Neuronal stem cell (in vitro differentiated cells): ENCODE measurements at places on chromosomes 6 and 20.
A peak's percentile ranks its signal among the peaks of the same experiment; 100 is the strongest.

DNA sequence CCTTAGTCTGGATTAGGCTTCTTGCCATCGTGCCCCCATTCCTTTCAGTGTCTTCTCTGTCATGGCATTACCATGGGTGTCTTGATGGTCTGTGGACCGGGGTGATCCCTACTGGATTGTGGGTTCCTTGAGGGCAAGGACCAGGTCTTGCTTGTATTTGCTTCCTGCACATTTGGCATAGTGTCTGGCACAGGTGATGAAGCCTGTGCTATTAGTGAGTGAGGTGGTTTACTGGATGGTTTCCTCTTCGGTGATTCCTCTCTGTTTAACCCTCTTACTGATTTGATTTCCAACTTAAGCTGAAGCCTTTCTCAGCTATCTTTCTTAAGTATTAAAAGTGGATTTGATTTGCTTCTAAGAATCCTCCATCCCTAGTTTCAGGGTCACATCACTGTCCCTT is 162.3 kb downstream of the GRM1 start:
- DNase-seq = no peak

GRCh38 chr6:81762606-81763005 is 10.1 kb upstream of the TENT5A start:
- DNase-seq = no peak

GRCh38 chr20:46990017-46990595 is 95.5 kb downstream of the EYA2 start:
- no peak for DNase-seq

GRCh38 chr20:62494537-62494936 is 18.7 kb upstream of the GATA5 start:
- no peak for DNase-seq

DNA sequence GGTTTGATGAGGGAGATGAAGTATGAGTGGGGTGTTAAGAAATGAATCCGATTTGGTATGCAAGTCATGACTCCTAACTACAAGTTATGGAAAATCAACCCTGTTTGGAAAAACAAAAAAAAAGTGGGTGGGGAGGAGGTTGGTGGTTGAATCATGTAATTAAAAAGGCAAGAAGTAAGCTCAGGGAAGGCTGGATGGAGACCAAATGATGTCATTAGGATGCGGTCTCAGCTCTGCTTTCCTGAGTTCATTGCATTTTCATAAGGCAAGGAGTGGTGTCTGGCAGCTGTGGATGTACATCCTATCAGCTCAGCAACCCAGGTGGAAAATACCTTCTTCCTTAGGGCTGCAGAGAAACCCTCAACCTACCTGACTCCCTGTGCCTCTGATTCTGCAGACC is 60.4 kb upstream of the AKAP12 start:
- DNase-seq = no peak

GRCh38 chr6:12137480-12137879 is 125.4 kb downstream of the HIVEP1 start:
- no peak for DNase-seq

DNA sequence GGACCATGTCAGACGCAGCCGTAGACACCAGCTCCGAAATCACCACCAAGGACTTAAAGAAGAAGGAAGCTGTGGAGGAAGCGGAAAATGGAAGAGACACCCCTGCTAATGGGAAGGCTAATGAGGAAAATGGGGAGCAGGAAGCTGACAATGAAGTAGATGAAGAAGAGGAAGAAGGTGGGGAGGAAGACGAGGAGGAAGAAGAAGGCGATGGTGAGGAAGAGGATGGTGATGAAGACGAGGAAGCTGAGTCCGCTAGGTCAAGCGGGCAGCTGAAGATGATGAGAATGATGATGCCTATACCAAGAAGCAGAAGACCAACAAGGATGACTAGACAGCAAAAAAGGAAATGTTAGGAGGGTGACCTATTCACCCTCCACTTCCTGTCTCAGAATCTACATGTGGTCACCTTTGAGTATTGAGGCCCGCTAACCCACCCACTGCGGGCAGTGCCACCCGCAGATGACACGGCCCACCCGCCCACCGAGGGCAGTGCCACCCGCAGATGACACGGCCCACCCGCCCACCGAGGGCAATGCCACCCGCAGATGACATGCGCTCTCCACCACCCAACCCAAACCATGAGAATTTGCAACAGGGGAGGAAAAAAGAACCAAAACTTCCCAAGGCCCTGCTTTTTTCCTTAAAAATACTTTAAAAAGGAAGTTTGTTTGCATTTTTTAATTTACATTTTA is 43.3 kb downstream of the MGME1 start:
- no peak for DNase-seq

DNA sequence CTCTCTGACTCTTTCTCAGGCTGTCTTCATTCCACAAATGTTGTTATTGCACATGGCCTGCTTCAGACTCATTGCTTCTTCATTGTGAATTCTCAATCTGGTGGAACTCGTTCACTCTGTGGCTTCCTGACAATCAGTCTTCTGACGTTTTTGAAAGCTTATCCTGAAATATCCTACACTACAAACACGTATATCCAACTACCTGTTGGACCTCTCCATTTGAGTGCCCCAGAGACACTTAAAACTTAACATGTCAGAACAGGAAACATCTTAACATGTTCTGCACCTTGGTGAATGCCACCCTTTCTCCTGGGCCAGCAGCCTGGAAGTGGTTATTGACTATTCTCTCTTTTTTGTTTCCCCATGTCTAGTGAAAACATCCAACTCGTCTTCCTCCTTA is 50.8 kb downstream of the AIG1 start:
- DNase-seq = no peak

- DNase-seq = peak; percentile 82
These were observed at the start of gene CD40 for GRCh38 chr20:46117704-46118467. TSS of gene CD40 (plus strand) at chr20:46118314. CDS start at chr20:46118344, 30 bp downstream.

- no peak for DNase-seq
These were observed 92.5 kb upstream of the MLIP start for GRCh38 chr6:54018722-54019121.

- no peak for DNase-seq
These were observed 144.0 kb downstream of the LRRC1 start for GRCh38 chr6:53938810-53939209.
